ENCODE measurements at places on chromosomes 7 and 10.
A peak's percentile ranks its signal among the peaks of the same experiment; 100 is the strongest.

- no peak for DNase-seq
These were observed 489.8 kb downstream of the NEBL start for GRCh38 chr10:20407357-20407756.

- DNase-seq, result no peak
These were observed 53.1 kb downstream of the TEX36 start for GRCh38 chr10:125629758-125630376.

GRCh38 chr7:69772718-69773436, 174.6 kb downstream of the AUTS2 start:
- no peak for DNase-seq

DNA sequence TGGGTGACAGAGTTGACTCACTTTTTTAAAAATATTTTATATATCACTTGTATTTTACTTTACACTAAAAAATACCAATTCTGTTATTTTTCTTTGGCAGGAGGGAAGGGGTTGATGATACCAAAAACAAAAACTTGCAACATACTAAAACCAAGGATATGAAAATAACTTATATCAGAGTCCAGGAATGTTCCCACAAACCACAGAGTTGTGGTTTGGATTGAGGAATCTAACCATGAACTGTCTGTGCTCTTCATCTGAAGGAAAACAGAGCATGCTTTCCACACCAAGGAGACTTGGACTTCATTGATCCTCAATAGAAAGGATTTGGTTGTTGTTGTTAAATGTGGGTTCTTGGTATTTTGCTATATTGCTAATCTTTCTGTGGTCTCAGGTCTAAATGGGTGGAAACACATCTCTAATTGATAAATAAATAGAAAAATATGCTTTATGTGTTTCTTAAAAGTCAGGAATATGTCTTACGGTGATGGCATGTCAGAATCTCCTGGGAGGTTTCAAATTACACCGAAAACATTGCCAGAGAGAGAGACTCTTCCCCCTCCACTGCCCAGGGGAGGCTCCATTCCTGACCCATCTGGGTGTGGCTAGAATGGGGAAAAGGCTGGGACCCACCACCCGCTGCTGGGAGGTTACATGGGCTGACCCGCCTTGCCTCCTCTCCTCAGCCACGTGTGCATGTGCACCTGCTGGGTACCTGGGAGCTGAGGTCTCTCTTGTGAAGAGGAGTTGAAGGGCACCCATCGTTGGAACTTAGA, 46.9 kb upstream of the STK17A start:
- DNase-seq, result no peak

DNA sequence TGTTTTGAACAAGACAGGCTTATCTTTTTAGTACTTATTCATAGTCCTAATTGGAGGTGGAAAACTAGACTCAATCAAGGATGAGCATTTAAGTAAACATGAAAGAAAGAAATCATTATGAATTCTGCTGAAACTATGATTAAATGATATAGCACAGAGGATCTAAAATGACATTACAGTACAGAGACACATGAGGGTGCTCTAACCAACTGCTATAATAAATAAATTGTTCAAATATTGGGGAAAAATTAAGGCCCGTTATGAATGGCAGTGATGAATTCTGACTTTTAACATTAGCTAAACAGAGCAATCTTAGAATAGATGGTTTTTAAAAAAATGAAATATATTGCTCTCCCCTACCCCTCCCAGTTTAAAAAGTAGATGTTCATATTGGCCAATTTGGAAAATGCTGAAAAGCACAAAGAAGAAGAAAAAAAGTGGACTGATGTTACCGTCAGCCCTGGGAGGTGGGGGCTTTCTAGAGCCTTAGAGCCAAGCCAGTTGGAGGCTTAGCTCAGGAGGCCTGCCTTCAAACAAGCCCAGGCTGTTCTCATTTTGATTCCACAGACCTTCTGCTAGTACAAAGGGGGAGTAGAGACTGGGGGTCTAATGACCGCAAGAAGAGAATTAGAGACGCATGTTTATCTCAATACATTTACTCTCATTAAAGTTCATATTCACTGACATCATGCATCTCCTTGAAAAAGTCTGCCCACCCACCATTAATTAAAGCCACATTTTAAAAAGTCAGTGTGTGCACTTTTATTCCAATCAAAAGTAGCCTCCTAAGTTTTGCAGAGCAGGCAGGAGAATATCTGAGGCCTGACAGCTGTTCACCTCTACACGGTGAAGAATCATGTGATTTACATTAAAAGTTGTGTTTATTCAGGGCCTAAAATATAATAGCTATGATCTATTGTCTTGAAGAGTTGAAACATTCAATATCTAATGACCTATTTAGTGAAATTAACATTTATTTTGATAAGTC, 10.0 kb downstream of the WNT2 start:
- DNase-seq, result no peak

DNA sequence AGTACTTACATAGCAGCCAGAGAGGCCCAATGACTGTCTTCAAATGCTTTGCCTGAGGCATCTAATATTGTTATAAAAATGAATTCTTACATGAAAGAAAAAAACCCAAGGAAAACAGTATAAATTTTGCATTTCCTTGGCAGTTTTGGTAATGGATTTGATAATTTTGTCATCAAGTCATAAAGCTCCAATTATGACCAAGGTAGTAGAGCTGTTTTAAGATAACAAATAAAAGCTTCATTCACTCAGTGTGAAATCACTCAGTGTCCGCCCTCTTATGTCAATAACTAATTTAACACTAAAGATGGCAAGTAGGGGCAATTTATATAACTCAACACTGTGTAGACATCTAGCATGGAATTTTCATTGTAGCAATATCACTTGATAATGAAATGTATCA, 193.9 kb downstream of the ANKRD7 start:
- DNase-seq, result no peak

- DNase-seq, result no peak
These were observed 162.7 kb downstream of the AKR1D1 start for GRCh38 chr7:138238734-138239659.

DNA sequence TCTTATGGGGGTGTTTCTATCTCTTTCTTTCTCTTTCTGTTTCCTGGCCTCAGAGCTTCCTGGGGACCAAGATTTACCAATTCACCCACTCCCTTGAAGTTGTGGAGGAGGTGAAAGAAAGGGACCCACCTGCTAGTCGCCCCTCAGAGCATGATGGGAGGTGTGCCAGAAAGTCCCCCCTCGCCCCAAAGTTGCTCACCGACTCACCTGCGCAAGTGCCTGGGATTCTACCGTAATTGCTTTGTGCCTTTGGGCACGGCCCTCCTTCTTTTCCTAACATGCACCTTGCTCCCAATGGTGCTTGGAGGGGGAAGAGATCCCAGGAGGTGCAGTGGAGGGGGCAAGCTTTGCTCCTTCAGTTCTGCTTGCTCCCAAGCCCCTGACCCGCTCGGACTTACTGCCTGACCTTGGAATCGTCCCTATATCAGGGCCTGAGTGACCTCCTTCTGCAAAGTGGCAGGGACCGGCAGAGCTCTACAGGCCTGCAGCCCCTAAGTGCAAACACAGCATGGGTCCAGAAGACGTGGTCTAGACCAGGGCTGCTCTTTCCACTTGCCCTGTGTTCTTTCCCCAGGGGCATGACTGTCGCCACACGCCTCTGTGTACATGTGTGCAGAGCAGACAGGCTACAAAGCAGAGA, 12.2 kb downstream of the AQP1 start:
- peak; percentile 3 for DNase-seq

DNA sequence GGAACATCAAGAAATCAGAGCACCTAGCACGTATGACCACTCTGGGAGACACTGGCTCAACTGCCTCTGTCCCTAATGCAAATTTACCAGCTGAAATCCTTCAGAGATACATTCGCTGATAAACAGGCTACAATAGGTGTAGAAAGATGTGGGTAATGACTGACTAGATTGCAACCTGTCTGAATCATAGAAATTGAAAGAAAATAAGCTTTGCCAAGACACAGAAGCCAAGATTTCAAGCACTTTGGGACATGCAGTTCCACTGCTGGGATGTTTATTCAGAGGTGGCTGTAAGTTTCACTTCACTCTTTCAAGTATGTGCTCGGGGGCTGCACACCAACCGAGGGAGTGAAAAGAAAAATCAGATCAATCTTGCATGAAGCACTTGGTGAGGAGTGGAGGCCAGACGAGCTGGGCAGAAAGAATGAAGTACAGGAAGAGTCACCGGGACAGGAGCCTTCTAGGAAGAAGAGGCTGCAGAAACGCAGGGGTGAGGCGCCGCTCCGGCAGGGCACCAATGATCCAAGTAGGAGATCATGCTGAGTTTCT, 276.7 kb downstream of the PARD3 start:
- no peak for DNase-seq
